GM23338 (cell line): ENCODE measurements at places on chromosomes 11 and 22.
A peak's percentile ranks its signal among the peaks of the same experiment; 100 is the strongest.

- DNase-seq: no peak
Observed at GRCh38 chr22:17140022-17140421, 18.9 kb upstream of the TMEM121B start.

DNA sequence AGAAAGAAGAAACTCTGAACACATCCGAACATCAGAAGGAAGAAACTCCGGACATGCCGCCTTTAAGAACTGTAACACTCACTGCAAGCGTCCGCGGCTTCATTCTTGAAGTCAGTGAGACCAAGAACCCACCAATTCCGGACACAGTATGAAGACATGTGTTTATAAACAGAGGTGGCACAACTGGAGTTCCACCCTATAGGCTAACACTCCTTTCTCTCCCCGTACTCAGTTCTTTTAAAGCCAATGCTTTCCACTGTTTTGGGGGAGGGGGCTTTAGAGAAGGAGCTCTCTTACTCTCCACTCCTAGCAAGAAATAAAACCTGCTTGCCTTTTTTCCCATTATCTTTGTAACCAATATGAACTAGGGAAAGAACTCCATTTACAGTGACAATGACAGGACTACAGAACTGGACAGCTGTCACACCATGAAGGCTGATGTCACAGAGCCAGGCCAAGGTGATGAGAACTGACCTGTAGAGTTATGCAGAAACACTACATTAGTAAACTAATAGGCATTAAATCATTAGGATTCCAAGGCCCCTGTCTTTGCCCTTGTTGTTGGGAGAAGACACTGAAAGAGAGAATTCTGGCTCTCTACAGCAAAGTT, 733 bp downstream of the TRIM5 start:
- DNase-seq: no peak

- no peak for DNase-seq
Observed at GRCh38 chr11:132734217-132734616, 798.1 kb downstream of the OPCML start.

GRCh38 chr11:67584205-67584880, 731 bp downstream of the GSTP1 start:
- DNase-seq: peak; percentile 65

- DNase-seq: no peak
Observed at GRCh38 chr11:128551611-128552335, 35.6 kb downstream of the ETS1 start.

DNA sequence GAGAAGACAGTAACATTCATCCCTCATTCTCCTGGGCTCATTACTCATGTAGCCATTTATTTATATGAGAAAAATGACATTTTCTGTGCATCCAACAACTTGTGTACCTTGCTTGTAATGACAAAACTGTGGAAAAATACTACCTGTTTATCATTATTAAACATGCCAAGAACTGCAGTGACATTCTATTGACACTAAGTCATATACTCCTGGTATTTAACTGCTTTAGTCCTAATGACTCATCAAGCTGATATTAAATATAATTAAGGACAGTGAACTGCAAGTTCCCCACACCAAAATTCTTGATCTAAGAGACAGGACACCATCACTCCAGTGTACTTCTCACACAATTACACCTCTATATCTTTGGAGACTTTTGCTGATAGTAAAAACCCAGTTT, 1328.7 kb upstream of the RAG2 start:
- no peak for DNase-seq

GRCh38 chr11:83895516-83895915, 609.3 kb upstream of the CCDC90B start:
- DNase-seq: peak; percentile 19

DNA sequence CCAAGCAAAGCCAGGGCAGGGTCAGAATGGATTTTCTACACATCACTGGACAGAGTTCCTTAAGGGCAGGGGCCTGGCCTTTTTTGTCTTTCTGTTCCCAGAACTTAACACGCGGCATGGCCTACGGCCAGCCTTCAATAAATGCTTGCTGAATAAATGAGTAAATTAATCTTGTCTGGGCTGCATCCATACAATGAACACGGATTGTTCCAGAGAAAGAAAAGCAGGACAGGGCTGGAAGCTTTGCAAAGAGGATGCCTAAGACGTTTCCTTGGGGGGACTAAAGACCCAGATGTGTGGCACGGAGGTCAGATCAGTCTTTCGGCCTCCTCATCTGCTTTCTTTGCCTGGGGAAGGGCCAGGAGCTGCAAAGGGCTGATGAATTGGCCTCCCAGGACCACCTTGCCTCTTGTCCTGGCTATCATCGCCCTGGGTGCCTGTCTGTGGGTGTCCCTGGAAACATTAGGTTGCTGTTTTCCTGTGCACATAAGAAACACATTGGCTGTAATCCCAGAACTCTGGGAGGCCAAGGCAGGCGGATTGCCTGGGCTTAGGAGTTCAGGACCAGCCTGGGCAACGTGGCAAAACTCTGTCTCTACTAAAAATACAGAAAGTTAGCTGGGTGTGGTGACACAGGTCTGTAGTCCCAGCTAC, 20.8 kb upstream of the RFPL3 start:
- no peak for DNase-seq

- DNase-seq: peak; percentile 72
Observed at GRCh38 chr11:125224391-125225021, 60.0 kb downstream of the PKNOX2 start.

DNA sequence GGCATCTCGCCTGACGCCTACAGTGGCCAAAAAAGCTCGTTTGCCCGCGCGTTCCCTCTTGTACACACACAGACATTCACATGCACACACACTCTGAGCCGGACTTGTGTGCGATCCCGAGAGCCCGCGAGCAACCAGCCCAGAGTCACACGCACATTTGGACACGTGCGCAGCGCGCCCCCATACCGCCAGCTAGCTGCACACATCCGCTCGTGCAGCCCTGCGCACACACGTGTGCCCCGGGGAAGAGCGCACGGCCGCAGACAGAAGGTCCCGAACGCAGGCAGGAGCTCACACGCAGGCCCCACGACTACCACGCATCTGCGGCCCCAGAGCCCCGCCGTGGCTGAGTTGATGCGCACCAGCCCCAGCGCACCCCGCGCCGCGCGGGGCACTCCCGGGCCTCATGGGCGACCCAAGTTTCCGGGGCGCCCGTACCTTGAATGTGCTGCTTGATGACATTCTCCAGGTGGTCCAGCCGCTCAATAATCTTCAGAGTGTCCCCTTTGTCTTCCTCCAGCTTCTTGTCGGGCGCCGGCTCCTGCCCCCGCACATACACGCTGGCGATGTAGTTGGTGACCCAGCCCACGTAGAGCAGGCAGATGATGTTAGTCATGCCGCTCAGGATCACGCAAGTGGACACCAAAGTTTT, 758 bp downstream of the GALNT18 start:
- DNase-seq: peak; percentile 50

DNA sequence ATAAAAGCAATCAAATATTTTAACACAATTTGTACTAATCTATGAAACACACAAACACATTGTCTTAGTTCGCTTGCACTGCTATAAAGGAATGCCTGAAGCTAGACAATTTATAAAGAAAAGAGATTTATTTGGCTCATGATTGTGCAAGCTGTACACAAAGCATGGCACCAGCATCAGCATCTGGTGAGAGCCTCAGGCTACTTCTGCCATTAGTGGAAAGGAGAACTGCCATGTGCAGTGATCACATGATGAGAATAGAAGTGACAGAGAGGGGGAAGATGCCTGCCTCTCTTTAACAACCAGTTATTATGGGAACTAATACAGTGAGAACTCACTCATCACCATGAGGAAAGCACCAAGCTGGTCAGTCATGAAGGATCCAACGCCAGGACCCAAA, 105.1 kb downstream of the GUCY1A2 start:
- no peak for DNase-seq

DNA sequence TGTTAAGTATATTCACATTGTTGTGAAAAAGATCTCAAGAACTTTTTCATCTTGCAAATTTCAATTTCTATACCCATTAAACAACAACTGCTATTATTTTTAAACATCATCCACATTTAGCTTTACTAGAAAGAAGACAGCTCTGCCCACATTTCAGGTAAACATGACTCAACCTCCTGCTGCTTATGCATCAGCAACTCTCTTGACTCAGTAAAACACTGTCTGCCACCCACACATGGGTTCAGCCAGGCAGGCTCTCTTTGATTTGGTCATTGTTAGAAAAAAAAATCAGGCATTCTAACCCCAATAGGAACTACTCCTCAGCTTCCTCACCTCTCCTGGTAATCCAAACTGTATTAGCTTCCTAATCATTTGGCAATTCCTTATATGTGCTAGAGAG, 5.1 kb upstream of the ENDOD1 start:
- DNase-seq: no peak

GRCh38 chr22:25930788-25931310, 188.9 kb downstream of the MYO18B start:
- no peak for DNase-seq

GRCh38 chr11:117724621-117725020, 72.4 kb downstream of the DSCAML1 start:
- DNase-seq: no peak

DNA sequence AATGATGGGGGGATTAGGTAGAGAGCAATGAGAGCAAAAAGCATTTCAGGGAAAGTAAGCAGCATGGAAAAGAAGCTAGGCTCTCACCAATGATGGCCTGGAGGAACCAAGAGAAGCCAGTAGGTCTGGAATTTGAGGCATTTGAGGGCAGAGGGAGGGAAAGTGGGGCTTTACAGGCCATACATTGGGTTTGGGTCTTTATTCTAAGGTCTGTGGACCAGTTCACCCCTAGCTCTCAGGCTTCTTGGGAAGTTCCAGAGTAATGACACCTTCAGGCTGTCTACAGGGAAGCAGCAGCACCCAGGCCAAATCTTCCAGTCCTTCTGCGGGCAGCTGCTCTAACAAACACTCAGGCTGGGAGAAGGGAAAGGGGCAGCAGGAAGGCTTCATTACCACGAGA, 29.4 kb downstream of the ARFGAP2 start:
- DNase-seq: peak; percentile 33

- peak; percentile 48 for DNase-seq
Observed at GRCh38 chr22:36220451-36220921, 18.8 kb downstream of the APOL2 start.

DNA sequence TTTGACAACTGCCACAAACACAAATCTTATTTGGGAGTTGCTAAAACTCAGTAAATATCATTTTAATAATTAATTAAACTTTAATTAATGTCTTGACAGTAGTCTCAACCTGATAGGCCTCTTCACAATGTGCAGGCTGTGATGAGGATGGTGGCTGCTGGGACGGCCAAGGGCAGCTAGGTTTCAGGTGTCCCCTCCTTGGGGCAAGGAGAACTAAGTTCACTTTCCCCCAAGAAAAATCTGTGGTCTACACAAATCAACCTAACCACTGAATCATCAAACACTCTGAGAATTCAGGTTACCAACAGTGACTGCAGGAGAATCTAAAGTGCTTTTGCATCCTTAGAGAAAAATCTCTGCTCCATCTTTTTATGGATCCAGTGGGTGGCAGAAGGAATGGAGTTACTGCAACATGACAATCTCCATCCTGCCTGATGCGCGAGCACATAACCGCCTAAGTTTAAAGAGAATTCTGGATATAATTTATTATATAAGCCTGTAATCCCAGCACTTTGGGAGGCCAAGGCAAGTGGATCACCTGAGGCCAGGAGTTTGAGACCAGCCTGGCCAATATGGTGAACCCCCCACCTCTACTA, 289.7 kb downstream of the KIRREL3 start:
- no peak for DNase-seq

GRCh38 chr11:68002575-68002937, 1.3 kb downstream of the UNC93B1 start:
- no peak for DNase-seq

GRCh38 chr22:20282901-20283673, 15.0 kb upstream of the RTN4R start:
- no peak for DNase-seq

GRCh38 chr22:26890870-26891269, 233.5 kb downstream of the MIAT start:
- DNase-seq: peak; percentile 29

- DNase-seq: no peak
Observed at GRCh38 chr11:123578778-123579481, 75.5 kb downstream of the SCN3B start.

DNA sequence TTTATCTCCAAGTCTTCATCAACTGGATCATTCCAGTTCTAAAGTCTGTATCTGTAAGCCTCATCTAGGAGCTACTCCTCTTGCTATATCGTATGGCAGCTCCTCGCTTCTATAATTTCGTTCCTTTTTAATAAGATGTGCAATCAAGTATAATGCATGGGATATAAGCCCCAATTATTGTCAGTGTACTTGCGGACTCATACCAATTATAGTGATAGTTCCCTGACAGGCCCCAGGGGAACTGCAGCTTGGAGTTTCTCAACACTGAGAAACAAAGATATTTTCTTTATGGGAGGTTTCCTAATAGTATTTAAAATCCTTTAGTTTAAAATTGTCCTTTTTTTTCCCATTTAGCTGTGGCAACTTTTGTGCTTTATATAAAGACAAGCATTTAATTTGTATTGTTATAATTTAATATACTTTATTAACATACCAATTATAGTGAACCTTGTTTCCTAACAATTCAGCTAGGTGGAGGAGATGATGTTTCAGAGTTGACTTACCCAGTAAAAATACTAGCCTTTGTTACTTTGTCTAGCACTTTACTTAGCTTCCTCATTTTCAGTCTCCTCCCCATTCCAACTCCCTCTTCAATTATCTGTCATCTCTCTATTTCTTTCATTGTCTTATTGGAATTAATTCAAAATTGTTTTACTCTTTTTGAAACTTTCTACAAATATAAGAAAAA, 25.3 kb upstream of the DDX17 start:
- no peak for DNase-seq

DNA sequence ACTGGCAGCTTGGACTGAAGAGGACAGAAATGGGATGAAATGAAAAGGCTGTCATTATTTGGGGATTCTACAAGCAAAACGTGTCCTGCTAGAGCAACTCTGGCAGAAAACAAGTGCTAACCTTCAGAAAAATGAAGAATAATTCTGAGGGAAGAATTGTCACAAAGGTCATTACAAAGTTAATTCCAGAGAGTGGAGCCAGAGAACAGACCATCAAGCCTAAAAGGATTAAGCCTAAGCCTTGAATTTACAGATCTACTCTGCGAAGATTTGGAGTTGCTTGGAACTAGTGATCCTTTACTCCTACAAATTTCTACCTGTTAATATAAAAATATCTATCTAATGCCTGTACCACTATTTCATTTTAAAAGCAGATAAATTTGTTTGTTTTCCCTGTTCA, 1077.3 kb upstream of the CNTN5 start:
- peak; percentile 12 for DNase-seq

- no peak for DNase-seq
Observed at GRCh38 chr22:49324527-49325491, 502.9 kb downstream of the BRD1 start.

DNA sequence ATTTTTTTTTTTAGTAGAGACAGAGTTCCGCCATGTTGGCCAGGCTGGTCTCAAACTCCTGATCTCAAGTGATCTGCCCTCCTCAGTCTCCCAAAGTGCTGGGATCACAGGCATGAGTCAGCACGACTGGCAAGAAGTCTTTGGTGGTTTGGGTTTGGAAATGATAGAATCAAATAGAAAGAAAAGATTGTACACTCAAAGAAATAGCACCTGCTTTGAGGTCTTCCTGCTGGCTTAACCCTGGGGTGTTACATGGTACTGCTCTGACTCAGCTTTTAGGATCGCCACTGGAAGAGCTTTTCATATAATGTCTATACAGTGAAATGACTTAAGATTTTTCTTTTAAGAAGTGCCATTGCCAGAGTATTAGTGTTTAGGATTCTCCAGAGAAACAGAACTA, 50.2 kb downstream of the JAM3 start:
- no peak for DNase-seq

GRCh38 chr11:23252426-23252825, 392.2 kb upstream of the CCDC179 start:
- DNase-seq: no peak

- no peak for DNase-seq
Observed at GRCh38 chr11:74345420-74345819, 34.0 kb upstream of the P4HA3 start.

GRCh38 chr22:45230026-45230721, 10.5 kb downstream of the KIAA0930 start:
- no peak for DNase-seq
